ENCODE measurements at places on chromosomes 7 and 10.

DNA sequence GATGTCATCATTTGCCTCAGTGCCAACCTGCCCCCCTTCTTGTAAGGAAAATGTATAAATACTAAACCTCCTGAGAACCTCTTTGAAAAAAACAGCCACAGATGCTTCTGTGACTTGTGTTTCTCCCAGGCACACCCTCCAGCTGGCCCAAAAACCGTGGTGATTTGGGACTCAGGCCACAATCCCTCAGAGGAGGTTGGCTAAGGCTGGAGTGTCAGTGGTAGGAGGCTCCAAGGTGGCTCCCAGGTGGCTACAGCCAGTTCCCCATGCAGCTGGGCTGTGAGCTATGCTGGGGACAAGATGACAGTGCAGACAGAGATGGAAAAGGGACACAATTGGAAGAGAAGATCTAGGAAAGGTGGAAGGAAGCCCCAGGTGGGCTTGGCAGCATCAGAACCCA, 104.7 kb downstream of the CPXM2 start:
- ATAC-seq: no peak

- ATAC-seq: no peak
Observed at GRCh38 chr7:48111596-48111995, 22.5 kb downstream of the UPP1 start.

DNA sequence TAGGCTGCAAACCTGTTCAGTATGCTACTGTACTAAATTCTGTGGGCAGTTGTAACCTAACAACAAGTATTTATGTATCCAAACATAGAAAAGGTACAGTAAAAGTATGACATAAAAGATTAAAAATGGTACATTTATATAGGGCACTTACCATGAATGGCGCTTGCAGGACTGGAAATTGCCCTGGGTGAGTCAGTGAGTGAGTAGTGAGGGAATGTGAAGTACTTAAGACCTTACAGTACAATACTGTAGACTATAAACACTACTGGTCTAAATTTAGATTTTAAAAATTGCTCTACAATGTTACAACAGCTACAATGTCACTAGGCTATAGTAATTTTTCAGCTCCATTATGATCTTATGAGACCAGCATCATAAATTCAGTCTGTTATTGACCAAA, 146.0 kb upstream of the GNAI1 start:
- ATAC-seq: no peak

GRCh38 chr10:98666276-98666675, 219.5 kb upstream of the HPS1 start:
- no peak for ATAC-seq

DNA sequence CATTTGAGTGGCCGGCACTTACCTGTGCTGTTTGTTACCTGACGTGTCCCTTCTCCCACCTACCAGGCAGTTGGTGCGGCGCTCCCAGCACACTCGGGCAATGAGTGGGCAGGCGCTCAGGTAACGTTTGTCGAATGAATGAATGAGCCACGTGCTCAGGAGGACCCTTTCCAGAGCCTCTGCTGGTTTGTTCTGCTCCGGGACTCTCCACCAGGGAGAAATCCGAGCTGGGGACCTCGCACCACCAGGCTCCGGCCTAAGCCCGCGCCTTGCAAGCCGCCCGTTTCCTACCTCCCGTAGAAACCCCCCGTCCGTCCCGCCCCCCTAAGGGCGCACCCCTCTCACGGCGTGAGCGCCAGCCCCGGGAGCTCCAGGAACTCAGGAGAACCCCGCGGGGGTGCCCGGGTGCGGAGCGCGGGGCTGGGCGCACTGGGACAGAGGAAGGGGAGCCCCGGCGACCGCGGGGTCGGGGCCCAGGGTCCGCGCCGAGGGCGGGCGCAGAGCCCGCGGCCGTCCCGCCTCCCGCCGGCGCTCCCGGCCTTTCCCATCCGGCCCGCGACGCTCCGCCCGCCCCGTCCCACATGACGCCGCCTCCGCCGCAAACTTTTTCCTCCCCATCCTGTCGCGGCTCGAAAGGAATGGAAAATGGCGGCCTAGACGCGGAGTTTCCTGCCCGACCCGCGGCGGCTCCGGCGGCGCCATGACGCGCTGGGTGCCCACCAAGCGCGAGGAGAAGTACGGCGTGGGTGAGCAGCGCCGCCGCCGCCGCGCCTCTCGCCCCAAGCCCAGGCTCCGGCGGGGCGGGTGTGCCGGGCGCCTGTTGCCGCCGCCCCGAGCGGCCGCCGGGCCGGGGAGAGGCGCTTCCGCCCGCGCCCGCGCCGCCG, at the start of gene DOCK1:
DOCK1 (plus strand) TSS at position 611 of the 884 bp plus-strand sequence; CDS start at position 701, 90 bp downstream.
- no peak for ATAC-seq

DNA sequence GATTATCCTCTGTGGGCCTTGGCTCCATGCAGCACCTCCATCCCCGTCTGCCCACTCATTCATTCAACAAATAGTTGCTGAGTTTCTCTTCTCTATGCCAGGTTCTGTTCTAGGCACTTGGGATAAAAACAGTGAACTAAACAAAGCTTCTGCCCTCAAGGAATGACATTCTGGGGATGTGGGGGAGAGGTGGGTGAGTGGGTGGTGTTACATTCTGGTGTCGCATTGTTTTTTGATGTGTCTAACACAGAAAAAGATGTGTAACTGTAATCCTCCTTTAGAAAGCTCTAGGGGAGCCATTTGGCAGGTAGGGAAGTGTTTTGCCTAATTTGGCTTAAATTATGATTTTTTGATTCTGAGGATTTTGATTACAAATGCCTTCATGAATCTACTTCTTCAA, 21.4 kb downstream of the AUTS2 start:
- ATAC-seq: no peak

DNA sequence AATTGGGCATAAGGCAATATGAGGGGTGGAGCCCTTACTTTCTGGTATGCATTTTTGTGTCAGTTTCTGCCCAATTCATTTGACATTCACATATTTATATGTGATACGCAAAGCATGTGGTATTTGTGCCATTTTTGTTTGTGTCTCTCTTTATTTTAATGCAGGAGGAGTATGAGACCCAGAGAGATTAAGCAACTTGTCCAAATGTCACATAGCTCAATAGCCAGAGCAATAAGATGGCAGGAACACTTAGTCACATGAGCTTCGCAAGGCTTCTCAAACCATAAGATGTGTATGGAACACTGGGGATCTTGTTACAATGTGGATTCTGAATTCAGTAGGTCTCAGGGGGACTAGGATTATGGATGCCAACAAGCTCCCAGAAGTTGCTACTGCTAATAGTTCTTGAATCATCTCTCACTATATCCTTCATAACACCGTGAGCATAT, 19.2 kb downstream of the MRLN start:
- ATAC-seq: no peak

DNA sequence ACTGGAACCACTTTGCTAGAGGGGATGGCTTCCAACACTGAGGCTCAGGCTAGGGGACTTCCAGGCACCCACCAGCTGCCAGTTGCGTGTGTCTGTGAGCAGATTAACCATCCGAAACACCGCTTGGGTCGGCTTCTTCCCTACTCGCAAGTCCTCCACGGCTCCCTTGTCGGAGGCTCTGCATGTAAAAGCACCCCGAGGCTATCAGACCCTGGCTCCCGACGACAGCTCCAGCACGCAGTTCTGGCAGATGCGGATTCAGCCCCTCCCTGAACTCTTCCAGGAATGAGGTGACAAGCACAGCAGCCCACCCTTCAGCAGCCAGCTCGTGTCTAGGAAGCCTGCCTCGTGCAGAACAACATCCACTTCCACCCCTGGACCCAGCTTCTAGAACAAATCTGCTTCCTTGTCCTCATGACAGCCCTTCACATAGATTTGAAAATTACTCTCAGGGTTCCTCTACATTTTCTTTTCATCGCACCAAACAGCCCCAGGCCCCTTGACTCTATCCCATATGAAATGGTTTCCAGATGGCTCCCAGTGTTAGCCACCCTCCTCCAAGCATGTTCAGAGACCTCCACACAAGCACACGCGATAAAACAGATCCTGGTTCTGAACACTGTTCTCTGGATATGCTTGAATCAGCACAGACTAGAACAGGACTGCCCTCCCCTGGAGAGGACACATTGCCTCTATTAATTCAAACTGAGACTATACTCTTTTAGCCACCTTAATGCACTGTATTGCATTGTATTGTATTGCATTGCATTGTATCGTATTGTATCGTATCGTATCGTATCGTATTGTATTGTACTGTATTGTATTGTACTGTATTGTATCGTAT, 44.6 kb downstream of the SLIT1 start:
- ATAC-seq: no peak

DNA sequence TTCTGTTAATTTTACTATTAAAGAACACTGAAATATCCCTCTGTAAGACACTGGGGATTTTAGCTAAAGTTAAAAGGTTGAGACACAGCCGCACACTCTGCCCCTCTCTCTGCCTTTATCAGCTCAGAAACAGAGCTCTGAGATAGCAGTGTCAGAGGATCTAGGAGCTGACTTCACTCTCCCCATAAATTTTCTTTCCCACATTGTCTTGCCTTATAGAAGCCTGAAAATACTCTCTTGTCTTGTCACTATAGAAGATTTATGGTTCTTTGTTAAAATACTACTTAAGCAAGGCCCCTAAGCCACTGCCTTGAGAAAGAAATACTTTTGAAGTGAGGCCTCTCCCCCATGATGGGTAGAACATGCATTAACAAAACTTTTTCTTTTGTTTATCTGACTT, 105.7 kb upstream of the C10orf90 start:
- ATAC-seq: no peak

GRCh38 chr7:142607351-142607750, 141.9 kb upstream of the PRSS1 start:
- no peak for ATAC-seq

- peak; percentile 94 for ATAC-seq
Observed at GRCh38 chr7:42869131-42870020, 42.5 kb downstream of the C7orf25 start.

Data from activated CD4-positive, CD25-positive, alpha-beta regulatory T cell treated with anti-CD3 and anti-CD28 coated beads, Interleukin-2, amount 50 U/mL, for 24 hours (primary cell).